ENCODE measurements at places on chromosomes 4 and X.

DNA sequence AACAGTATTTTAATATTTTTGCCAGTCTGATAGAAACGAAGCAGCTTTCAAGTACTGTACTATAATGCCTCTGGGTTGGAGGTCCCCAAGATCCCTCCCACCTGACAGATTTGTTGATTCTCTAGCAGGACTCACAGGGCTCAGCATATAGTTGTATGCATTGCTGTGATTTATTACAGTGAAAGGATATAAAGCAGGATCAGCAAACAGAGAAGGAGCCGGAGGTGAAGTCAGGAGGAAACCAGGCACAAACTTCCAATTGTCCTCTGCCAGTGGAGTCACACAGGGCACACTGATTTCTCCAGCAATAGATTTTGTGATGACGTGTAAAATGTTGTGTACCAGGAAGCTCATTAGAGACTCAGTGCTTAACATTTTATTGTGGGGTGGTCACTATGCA is 19.0 kb downstream of the USP53 start:
- DNase-seq = no peak

- no peak for DNase-seq
Observed at GRCh38 chr4:24770032-24770584, 25.3 kb upstream of the SOD3 start.

DNA sequence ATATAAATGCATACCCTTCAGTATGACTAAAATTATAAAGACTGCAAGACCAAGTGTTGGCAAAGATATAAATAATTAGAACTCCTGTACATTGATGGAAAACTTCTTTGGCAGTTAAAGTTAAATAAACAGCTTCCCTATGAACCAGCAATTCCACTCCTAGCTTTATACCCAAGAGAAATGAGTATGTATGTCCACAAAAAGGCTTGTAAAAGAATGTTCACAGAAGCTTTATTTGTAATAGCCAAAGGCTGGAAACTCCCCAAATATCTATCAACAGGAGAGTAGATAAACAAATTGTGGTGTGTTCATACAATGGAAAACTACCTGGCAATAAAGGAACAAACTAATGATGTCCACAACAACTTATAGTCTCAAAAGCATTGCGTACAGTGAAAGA is 184.8 kb downstream of the AMELX start:
- no peak for DNase-seq

DNA sequence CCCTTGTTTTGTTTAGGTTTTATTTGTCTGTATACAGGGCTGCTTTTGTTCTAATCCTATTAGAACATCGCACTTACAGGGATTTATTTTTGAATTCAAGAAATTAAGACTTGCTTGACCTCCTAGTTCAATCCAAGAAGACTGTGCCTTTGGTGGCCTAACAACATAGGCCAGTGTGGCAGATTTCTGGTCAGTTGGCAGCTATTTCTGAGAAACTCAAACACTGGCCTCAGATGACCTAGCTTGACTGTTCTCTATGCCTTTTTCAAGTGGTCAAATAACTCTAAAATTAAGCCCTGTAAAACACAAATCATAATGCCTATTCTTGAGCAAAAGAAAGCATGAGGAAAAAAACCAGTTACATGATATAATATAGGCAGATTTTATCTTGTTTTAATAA is 89.3 kb upstream of the GPR34 start:
- DNase-seq = no peak

- DNase-seq = no peak
Observed at GRCh38 chrX:45601052-45601451, 400.4 kb upstream of the DIPK2B start.

DNA sequence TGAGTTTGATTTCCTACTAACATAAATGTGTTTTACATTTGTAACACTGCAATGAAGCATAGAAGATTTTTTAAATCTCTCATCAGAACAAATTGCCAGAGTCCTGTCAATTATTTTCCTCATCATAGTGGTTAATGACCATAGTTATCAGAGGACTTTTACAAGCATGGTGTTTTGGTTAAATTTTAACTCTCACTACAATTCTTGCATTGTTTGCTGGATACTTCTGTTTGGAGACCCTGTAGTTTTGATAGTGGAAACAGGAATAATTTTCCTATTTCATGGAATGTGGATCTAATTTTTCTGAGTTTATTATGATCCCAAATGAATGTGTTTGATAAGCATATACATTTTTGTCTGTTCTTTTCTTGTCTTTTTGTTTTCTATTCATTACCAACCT is 16.8 kb downstream of the NIPAL1 start:
- no peak for DNase-seq

All from activated CD8-positive, alpha-beta memory T cell treated with anti-CD3 and anti-CD28 coated beads, Interleukin-2, amount 50 U/mL, for 48 hours (primary cell).